Occipital lobe (tissue), 3 donors: ENCODE measurements at places on chromosomes 12 and 14.
A peak's percentile ranks its signal among the peaks of the same experiment; 100 is the strongest.

DNA sequence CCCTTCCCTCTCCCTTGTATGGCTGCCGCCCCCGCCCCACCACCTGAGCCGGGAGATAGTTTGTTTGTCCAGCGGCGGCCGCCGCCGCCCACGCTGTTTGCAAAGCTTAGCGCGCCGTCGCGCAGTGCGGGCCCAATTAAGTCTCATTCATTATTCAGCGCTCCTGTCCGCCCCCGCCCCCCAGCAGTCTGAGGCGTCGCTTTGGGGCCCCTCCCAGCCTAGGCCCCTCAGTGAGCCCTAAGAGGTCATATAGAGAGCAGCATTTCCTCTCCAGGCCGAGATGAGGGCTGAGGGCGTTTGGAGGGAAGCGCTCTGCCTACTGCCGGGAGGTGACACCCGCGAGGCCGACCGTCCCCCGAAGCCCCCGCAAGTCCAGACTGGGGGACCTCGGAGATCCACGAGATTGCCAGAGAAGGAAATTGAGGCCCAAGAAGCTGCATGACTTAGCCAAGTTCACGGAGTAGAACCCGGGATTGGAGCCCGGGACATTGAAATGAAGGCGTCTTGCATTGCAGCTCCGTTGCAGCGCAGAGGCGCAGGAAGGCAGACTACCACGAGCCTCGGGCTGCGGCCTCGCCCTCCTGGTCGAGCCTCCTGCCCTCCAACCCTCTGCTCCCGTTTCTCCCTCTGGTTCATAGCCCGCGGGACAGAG, at the start of gene DNAJC22:
Gene DNAJC22 (plus strand): TSS at position 230 of the 652 bp plus-strand sequence. CDS start 1,985 bp downstream, outside the sequence.
- DNase-seq: no peak

GRCh38 chr14:96951511-96951910, 154.3 kb downstream of the VRK1 start:
- no peak for DNase-seq

- no peak for DNase-seq
Measured at GRCh38 chr14:71733210-71733883, 198.9 kb upstream of the RGS6 start.

DNA sequence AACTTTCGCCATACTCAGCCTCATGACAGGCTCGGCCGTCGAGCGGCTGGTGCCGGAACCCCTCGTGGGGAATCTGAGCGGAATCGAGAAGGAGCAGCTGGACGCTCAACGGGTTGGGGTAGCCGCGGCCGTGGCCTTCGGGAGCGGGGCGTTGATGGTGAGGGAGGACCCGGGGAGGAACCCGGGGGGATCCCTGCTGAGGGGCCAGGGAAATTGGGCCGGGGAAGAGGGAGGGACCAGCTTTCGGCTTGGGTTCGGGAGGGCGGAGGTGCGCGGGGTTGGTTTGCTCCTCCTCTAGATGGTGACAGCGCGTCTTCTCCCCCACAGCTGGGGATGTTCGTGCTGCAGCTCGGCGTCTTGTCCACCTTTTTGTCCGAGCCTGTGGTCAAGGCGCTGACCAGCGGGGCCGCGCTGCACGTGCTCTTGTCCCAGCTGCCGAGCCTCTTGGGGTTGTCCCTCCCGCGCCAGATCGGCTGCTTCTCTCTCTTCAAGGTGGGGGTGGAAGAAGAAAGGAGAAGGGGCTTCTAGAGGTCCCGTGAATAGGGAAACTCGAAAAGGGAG, 9.8 kb downstream of the ARHGEF25 start:
- no peak for DNase-seq

- DNase-seq: no peak
Measured at GRCh38 chr14:59123975-59124374, 64.5 kb upstream of the DAAM1 start.

DNA sequence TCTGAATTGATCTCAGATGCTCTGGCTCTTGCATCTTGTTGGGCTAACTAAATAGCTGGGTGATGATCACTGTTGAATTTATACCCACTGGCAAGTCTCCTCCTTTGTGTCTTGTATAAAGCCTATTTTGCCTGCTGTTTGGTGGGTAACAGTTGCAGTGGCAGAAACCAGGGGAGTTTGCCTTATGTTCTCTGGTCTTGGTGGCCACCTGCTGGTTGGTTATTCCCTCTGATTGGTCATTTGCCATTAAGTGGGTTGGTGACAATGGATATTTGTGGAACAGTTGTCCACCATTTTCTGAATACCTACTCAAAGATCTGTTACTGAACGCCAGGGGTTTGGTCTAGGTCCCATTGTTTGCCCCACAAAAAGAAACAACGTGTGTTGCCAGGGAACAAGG, 52.1 kb downstream of the AVPR1A start:
- DNase-seq: no peak

- no peak for DNase-seq
Measured at GRCh38 chr12:50992819-50993218, 33.4 kb downstream of the SLC11A2 start.

- no peak for DNase-seq
Measured at GRCh38 chr12:50506753-50507473, 2.1 kb downstream of the DIP2B start.

DNA sequence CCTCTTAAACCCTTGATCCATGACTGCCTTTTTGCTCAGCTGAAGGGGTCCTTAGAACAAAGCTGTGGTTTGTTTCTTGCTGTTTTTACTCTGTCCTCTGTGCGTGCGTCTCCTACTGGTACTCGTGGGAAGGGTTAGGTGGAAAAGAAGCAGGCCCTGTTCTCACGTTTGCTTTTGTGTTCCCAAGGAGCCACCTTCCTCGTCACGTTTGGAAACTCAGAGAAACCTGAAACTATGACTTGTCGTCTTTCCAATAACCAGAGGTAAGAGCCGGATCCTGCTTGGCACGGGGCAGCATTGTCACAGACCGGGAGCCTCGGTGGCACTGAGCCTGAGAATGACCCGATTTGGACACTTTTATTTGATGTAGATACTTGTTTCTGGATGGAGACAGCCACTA, 13.1 kb downstream of the ZFYVE21 start:
- DNase-seq: no peak

- no peak for DNase-seq
Measured at GRCh38 chr14:58797010-58797429, 159.3 kb downstream of the DACT1 start.

DNA sequence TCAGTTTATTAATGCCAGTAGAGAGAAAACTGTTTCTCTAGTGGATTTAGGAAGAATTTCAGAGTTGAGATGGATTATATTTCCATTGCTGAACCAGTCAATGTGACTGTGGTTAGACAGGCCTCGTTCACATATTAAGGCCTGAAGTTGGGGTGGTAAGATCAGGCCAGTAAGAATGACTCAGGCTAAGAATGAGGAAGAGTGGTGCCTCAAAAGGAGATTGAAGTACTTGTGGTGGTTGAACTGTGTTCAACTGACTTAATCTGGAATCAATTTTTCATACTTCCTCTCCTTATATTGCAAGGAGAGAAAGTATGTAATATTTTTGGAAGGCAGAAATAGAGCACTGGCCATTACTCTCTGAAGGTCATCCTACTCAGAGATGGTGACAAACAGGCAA, 37.8 kb upstream of the ATF7IP start:
- no peak for DNase-seq

DNA sequence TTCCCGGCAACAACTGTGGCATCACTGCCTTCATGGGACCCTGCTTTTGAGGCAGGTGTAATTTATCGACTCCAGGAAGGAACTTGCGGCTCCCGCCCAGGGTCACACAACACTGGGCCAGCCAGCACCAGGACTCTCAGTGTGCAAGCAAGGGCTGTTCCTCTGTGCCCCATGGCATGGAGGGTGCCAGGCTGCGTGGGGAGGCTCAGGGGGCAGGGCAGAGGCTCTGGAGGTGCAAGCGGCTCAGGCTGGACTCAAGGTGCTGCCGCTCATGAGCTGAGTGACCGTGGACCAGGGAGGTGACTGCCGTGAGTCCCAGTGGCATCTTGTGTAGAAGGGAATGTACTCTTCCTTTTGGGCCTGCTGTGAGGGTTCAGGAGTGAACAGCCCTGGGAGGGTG, 57.6 kb downstream of the SLC24A4 start:
- DNase-seq: no peak

DNA sequence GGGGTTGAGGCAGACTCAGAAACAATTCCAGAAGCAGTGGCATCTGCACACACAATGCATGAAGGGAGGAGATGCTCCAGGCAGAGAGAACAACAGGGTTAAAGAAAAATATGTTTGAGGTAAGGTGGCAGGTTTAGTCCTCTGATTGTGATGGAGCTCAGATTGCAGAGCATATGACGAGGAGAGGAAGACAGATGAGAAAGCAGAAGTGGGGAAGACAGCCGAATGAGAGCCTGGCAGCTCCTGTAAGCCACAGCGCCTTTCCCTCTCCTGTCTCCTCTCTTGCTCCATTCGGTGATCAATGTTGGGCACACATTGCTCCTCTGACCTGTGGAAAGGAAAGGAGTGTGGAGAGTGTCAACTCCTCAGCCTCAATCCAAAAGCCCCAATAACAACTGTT, 372.2 kb downstream of the GXYLT1 start:
- DNase-seq: no peak

GRCh38 chr14:103576371-103577024, 13.7 kb downstream of the COA8 start:
- peak; percentile 62 for DNase-seq

- no peak for DNase-seq
Measured at GRCh38 chr12:102501773-102502172, 21.4 kb upstream of the IGF1 start.

DNA sequence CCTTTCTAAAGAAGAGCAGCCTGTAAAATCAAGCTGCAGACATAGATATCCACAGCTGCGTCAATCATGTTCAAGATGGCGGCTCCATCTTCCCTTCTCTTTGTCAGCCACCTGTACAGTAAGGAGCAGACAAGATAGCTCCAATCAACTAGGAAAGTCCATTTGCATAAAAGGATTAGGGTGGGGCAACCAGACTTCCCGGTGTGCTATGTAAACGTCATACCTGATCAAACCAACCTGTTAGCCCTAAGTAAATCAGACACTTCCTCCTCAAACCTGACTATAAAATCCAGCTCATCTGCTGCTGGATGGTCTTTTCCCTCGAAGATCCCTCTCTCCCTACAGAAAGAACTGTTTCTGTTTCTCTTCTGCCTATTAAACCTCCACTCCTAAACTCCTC, 60.1 kb downstream of the BCAT1 start:
- no peak for DNase-seq

DNA sequence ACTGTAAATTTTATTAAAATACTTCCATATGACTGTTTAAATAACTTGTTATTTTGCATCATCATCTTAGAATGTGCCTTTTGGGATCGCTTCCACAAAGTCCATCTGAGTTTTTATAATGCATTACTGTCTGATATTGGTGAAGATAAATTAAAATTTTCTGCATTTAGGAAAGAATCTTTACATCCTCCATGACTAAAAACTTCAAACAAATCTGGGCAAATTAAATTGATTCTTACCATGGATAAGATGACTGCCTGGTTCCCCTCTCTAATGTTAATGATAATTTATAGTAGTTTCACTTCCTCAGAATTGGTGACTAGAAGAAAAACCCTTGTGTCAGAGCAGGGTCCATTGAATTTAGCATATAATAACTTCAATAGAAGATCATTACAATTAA, 94.7 kb upstream of the SLC38A4 start:
- no peak for DNase-seq

GRCh38 chr12:916240-916639, 33.3 kb downstream of the RAD52 start:
- DNase-seq: no peak

- no peak for DNase-seq
Measured at GRCh38 chr12:130975116-130975515, 21.4 kb downstream of the ADGRD1 start.

DNA sequence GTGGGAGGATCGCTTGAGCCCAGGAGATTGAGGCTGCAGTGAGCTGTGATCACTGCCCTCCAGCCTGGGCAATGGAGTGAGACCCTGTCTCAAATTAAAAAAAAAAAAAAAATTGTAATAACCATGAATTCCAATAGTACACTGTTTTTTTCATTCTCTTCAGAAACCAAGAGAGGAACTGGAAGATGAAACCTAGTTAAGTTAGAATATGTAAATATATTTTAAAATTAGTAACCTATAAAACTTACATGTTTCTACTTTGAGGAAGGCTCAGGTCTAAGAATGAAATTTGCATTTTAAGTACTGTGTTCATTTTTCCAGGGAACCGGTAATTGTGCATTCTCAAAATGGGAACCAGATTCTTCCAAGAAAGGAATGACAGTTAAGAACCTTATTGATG, 18.8 kb downstream of the KNTC1 start:
- DNase-seq: no peak

- DNase-seq: no peak
Measured at GRCh38 chr12:10632226-10632625, 18.8 kb upstream of the MAGOHB start.

DNA sequence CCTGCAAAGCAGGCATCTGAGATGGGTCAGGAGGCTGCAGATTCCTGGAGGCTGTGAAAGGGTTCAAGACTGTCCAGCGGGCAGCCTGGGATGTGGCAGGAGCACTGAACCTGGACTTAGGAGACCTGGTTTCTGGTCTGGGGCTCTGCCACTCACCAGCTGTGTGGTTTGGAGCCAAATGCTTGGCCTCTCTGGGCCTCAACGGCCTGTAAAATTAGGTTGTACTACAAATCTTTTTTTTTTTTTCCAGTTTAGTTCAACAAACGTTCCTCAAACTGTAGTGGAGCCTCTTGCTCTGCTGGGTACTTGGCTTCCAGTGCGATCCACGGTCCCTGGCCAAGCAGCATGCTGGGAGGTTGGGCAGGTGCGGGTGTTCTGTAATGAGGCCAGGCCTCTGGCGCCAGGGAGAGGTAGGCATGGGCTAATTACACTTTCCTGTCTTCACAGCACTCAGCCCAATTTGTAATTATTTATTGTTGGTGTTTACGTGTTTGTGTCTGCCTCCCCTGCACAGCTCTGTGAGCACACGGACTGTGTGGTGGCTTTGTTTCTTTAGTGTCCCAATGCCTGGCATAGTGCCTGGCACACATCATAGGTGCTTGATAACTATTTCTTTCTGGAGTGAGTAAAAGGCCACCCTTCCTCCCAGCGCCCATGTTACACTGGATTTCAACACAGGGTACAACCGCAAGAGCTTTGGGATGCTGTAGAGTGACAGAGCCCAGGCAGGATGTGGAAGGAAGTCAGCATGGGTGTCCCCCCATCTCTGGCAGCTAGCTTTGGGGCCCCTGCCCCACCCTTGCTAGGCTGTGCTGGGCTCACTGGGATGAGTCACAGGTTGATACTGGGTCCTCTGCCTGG, 5.8 kb upstream of the KRT80 start:
- DNase-seq: no peak
